AG08396 (cell line): ENCODE measurements at places on chromosomes 7 and 10.

DNA sequence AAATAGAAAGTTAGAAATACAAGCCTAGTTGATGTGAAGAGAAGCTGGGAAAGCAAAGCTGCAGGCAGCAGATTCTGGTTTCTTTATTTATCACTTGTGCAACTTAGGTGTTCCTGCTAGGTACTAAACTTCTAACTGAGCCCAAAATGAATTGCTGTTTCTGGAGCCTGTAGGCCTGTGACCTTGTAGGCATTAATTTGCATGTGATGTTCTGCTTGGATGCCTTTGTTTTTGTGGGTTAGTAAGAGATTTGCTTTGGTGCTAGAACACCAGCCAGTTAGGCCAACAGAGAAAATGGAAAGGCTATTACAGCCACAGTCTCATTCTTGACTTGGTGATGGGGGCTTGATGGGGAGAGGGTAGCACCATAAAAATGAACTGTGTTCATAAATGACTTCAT is 370.7 kb downstream of the PPP1R3A start:
- DNase-seq = no peak

- peak; percentile 15 for DNase-seq
These were observed 92.4 kb downstream of the CTTNBP2 start for GRCh38 chr7:117780832-117781231.

DNA sequence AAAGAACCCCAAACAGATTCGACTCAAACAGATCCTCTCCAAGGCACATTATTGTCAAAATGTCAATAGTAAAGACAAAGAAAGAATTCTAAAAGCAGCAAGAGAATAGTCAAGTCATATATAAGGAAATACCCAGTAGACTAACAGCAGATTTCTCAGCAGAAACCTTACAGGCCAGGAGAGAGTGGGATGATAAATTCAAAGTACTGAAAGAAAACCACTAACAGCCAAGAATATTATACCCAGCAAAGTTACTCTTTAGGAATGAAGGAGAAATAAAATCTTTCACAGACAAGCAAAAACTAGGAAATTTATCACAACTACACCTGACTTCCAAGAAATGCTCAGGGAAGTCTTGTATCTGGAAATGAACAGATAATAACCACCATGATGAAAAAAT is 38.2 kb downstream of the ANXA8 start:
- no peak for DNase-seq

DNA sequence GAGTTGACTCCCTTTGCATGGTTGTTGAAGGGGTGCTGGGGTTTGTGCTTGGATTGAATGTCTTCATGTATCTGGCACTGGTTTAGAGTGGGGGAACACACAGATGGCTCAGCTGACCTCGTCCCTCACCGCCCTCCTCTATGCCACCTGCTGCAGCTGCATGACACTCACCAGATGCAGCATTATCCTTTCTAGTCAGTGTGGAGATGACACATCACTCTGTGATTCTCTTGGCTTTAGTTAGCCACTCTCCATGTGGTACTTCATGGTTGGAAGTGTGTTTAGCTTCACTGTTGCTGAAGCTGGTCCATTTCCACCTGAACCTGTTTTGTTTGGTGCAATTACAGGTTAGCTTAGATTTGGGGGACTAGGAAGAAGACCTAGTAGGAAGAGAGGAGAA is 56.3 kb upstream of the BMPER start:
- DNase-seq = no peak

DNA sequence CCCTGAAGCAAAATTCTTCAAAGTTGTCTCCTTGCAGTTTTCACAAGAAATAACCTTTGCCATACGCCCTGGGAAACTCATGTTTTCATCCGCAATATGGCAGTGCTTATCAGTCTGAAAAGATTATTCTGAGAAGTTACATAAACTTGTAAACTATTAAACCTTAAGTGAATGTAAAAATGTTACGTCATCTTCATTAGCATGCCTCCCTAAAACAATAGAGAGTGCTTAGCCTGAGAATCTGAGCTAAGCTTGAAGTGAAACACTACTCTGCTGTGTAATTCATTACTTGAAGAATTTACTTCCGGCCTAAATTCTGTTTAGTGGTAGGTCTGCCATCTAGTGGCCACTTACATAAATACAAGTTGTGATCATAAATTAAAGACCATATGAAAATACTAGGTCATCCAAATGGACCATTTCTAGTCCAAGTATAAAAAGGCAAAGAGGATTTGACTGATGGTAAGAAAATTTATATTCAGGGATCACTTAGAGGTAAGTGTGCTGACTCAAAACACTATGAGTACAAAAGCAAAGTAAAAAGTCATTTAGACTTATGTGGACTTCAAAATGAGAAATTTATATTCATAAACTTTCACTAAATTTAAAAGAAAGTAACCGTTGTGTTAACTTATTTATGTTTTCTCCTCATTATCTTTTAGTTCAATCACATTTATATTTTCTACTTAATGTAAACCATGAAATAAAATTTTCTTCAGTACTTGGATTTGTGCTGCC is 745.1 kb upstream of the LRRTM3 start:
- DNase-seq = peak; percentile 26

DNA sequence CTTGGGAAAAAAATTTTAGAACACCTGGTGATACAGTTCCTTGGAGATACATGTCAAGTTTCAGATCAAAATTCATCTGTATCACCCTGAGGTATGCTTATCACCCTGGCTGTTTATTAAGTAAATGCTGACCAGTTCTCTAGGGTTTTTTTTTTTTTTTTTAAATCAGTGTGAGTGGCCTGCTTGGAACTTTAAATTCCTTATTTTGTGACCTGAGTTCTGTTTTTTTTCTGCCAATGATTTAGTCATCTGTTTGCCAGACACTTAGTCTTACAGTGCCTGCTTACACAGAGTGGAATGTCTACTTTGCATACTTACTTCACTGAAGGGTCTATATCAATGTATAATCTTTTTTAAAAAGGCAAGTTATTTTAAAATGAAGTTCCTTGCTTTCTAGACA is 1.8 kb downstream of the TSPAN13 start:
- peak; percentile 17 for DNase-seq

- DNase-seq = peak; percentile 1
These were observed 133.2 kb upstream of the KCNMA1 start for GRCh38 chr10:77770868-77771175.

DNA sequence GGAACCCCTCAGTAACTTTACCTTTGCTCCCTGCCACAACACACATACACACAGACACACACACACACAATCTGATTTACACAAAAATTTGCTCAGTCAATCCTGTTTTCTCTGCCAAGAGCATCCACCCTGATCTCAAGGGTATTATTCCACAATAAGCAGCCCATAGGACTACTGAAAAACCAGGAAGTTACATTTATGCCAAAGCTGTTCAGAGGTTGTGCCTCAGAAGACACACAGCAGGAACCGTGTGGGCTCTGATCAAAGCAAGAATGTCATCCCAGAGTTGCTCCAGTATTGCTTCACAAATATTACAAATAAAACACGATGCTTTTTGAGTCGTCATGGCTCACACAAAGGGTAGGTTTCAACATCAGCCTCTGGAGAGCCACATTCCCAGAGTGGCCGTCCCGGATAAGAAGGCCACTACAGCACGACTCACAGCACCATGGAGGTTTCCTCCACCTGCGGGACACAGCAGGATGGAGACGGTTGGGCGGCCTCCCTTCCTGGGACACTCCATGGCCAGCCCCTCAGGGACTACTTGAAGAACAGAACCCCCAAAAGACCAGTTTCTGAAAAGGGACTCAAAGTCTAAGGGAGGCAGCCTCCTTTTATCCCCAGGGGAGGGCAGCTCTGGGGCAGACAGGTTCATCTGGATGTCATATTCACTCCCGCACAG is 1.6 kb downstream of the AIFM2 start:
- peak; percentile 66 for DNase-seq

GRCh38 chr10:35934642-35934995 is 292.5 kb upstream of the FZD8 start:
- no peak for DNase-seq

DNA sequence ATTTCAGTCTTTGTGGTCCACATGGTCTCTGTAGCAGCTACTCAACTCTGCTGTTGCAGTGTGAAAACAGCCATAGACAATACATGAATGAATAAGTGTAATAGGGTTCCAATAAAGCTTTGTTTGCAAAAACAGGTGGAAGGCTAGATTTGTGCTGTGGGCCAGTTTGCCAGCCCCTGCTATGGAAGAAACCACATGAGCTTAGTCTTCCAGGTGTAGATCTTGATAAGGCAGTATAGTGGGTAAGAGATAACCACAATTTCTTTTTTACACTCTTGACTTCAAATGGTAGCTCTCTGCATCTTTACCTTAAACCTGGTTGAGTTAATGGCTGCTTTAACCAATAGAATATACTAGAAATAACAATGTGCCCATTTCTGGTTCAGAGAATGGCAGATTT is 135.0 kb upstream of the PALS2 start:
- DNase-seq = no peak

GRCh38 chr10:111875725-111876124 is 307.8 kb downstream of the GPAM start:
- no peak for DNase-seq

- DNase-seq = no peak
These were observed 24.3 kb downstream of the FAM20C start for GRCh38 chr7:216360-217300.

GRCh38 chr7:34084651-34085050 is 179.3 kb downstream of the BMPER start:
- DNase-seq = no peak

DNA sequence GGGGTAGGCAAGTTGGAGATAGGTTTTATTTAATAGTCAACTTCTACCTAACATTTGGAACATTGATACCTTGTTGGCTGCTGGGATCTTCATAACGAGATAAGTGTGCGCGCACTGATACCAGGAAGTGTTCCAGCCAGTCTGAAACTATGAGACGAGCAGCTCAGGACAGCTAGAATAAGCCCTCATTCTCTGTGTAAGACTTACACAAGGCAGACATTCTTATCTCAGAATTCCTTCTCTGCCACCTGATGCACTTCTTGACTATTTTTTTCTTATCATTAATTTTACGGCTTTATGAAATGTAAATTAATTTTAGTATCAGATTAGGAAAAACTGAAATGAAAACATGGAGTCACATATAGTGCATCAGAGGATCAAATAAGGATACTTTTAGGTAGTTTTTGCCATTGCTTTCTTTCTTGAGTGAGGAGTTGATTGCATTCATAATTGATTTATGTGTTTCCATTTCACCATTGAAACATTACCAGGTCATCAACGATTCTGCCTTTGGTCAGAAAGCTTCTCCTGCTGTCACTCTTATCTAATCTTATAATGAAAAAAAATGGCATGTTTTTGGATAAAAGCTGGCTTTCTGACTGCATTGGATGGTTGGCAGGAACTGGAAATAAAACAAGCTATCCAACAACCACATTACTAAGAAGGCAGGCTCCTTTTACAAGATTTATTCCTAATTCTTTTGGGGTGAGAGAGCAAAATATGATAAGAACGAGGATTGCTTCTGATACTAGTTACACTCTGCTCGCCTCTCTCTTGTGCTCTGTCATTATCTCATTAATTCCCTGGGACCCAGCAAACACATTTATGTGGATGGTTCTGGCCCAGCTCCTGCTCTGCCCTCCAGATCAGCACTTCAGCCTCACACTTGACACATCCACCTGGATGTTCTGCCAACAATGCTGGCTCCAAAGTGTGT is 40.4 kb upstream of the ABCB5 start:
- no peak for DNase-seq

DNA sequence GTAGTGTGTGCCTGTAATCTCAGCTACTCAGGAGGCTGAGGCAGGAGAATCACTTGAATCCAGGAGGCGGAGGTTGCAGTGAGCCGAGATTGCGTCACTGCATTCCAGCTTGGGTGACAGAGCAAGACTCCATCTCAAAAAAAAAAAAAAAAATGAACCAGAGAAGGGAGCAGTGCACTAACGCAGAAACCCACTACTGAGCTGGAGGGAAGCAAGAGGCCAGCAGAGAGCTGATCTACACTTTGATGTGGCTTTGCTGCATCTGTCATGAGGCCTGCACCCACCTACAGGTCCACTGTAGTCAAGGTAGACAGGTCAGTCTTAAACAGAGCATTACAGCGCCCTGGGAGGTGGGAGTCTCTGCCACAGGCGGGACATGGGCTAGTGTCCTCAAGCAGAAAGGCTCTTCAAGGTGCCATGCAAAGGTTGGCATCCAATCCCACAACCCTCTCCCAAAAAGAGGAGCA is 30.0 kb downstream of the MAT1A start:
- no peak for DNase-seq

GRCh38 chr10:8242295-8242872 is 187.9 kb downstream of the GATA3 start:
- DNase-seq = no peak

DNA sequence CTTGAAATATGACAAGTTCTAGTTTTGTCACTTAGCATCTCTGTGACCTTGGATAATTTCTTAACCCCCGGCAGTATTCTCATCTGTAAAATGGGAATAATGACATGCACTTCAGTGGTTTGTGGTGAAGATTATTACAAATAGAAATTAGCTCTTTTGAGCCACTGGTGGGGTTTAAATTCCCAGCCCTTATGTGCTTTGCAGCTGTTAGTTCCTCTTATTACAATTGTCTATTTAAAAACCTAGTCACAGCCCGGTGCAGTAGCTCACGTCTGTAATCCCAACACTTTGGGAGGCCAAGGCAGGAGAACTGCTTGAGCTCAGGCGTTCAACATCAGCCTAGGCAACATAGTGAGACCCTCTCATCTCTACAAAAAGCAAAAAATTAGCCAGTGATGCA is 30.1 kb downstream of the CAV1 start:
- no peak for DNase-seq

GRCh38 chr10:128186959-128187787 is 61.0 kb upstream of the MKI67 start:
- no peak for DNase-seq

DNA sequence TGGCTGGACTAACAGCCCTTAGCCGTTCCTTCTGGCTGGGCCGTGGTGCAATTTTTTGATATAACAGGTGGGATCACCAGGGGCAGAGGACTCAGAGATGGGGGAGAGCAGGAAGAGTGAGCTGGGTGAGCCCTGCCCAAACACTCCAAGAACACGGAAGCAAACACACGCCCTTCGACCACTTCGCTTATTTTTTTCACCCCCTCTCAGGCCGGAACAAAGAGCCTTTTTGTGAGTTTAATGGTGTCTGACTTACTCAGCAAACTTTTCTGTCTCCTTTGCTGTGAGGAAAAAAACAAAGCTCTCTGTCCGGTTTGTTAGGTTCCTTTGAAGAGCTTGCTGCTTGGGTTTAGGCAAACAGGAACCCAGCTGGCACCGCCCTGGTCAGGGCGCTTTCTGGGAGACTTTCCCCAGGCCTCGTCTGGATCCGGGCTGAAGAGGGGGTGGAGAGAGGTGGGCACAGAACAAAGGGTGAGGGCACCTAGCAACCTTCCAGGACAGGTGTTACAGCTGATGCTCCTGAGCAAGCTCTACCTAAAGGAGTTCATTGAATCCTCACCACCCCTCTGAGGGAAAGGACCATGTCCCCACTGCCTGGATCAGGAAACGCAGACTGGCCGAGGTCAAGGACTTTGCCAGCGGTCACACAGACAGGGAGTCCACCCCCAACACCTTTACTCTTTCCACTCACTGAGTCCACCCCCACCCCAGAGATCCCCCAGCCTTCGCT is 23.3 kb downstream of the CALML3 start:
- DNase-seq = no peak

- peak; percentile 53 for DNase-seq
These were observed 244.8 kb downstream of the BAMBI start for GRCh38 chr10:28922127-28922526.
